ENCODE measurements at places on chromosomes 4 and X.

DNA sequence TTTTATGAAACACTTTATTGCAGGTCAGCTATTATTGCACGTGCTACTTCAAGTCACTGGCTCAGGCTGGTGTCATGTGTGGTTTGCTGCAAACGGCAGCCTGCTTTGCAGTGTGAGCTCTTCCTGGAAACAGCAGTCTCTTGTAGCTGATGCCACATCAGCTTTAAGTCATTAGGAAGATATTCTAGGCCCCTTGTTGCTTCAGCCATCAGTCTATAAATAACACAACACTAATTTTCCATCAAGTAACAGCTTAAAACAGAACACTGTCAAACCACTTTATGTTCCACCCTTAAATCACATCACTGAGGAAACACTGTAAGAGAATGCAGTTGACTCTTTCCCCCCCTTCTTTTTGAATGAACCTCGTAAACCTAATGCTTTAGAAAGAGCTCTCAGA, 93.8 kb downstream of the GATB start:
- no peak for DNase-seq

DNA sequence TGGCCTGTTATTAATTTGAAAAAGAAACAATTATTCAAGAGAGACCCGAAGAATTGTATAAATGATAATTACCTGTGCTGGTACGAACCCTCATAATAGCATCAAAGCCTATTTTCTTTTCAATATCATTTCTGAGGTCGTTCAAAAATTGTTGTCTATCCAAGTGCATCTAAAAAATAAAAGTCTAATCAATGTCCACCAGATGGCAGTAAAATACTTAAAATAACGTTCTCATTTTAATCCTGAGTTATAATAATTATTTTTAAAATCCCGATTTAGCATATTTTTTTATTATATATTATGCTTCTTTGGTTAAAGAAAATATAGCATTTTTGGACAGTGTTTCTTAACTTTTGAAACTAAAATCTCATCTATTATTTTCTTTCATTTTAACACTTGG, 55.7 kb downstream of the METTL14 start:
- no peak for DNase-seq

- DNase-seq, result no peak
Measured at GRCh38 chr4:97027728-97028410, 1115.4 kb downstream of the STPG2 start.

GRCh38 chrX:43589735-43590134, 66.4 kb upstream of the MAOA start:
- no peak for DNase-seq

DNA sequence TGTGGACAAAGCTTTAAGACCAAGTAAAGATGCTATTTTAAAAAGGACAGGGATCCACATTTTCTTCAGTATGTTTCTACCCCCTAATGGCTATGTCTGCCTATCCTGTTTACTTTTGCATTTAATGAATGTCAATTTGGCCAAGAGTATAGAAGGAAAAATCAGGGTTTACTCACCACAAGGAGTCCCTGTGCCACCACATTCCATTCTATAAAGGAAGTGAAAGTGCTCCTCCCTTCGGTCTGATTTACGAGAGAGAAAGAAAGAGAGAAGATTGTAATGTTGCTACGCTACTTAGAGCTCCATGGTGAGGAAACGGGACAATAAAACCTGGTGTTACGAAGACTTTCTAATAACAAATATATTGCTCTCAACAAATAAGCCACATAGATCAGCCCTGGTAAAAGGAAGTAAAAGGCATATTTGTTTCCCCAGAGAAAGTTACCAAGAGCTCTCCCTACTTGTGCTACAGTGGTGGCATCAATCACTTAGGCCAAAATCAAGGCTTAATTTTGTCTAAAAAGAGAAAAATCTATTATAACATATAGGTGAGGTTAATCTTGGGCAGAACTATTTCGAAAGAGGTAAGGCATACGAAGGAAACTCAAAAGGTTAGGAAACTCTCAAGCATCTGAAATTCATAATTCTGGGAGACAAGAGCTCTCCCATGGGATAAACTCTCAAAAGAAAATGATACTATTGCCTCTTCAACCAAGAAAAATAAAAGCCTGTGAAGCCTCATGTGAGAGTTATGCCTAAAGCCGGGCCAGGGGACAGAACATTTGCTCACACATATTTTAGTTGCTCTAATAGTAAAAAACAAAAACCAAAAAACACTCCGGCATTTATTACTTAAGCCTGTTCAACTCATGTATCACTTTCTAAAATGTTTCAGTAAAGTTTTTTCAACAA, 29.5 kb downstream of the TAPT1 start:
- DNase-seq, result no peak

DNA sequence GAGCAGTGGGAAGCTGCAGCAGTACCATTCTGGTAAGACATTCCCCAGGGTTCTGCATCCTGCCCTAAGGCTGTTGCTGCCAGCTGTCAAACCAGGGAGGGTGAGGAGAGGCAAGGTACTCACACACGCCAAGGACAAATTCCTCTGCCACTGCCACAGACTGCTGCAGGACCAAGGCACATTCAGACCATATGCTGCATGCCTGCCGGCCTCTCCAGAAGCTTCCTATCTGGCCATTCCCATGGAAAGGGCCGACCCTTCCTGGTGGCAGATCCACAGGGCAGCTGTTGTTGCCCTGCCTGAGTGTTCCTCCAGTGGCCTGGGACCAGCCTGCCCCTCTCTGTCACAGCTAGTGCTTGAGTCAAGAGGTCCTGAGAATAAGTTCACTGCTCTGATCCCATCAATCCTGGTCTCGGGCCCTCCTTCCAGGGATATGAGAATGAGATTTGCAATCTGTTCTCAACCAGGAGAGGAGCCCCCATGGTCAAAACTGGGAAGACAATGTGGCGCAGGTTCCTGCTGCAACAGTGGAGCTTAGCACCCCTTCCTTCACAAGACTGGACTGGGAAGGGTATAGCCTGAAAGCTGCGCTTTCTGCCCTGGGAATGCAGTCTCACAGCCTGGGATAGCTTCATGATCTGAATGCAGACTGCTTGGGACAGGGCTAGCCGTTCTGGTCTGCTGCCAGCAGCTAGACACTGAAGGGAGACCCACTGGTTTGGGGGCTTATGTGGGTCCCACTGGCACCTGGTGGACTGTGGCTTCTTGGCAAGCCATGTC, 342.5 kb upstream of the NDST3 start:
- no peak for DNase-seq

GRCh38 chr4:168931215-168931650, 78.8 kb downstream of the CBR4 start:
- no peak for DNase-seq

DNA sequence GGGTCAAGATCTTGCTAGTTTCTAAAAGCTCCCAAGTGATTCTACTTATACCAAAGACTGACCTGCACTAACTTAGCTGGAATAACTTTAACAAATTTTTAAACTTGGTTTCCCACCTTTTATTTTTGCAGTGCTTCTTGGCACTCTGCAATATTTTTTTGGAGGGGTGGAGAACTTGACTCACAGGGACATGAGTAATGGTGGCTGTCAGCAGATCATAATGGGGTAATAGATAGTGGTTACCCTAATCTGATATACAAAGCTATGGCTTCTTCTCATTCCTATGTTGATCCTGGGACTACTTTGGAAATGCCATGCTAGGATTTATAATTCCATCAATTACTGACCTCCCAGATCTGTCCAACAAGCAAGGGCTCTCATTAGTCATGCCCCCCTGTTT, 295.7 kb downstream of the GPAT3 start:
- DNase-seq, result no peak

DNA sequence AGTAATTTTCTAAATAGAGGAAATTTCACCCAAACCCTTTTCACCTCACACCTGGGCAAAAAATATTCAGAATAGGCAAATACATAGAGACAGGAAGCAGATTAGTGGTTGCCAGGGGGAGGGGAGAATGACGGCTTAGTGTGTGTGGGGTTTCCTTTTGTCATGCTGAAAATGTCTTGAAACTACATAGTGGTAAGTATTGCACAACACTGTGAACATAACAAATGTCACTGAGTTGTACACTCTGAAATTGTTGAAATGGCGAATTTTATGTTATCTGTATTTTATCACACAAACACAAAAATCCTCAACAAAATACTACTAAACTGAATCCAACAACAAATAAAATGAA, 60.7 kb upstream of the PLAC1 start:
- DNase-seq, result peak; percentile 19

DNA sequence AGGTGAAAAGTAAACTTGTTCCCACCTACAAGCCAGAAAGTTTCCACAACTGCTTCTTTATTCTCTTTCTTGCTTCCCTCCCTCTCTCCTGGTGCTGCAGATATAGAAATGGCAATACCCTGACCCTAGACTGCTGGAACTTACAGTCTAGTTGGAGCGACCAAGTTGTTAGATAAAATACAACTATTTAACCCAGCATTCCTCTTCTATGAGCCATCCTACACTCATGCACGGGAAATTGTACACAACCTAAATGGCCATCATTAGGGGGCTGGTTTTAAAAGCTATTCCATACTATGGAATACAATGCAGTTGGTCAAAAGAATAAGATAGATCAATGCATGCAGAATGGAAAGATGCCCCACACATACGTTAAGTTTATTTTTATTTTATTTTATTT, 41.1 kb downstream of the PJA1 start:
- no peak for DNase-seq

DNA sequence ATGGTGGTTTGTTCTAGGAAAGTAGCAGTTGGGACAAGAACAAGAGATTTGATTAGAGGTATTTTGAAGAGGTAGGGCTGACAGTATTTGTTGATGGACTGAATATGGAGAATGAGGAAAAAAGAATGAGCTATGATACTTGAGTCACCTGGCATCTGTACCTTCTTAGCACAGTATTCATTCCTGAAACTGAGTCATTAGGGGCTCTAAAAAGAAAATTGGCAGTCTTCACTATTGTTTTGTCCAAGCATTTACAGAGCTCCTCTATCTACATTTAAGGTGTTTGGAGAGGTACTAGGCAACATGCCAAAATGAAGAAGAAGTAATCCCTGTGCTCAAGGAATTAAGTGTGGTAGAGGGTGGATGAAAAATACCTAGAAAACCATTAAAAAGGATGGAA, 165.8 kb downstream of the SHROOM4 start:
- DNase-seq, result no peak

- no peak for DNase-seq
Measured at GRCh38 chr4:77121736-77122240, 35.2 kb upstream of the CCNG2 start.

- DNase-seq, result no peak
Measured at GRCh38 chrX:110021258-110022022, 18.5 kb downstream of the TMEM164 start.

DNA sequence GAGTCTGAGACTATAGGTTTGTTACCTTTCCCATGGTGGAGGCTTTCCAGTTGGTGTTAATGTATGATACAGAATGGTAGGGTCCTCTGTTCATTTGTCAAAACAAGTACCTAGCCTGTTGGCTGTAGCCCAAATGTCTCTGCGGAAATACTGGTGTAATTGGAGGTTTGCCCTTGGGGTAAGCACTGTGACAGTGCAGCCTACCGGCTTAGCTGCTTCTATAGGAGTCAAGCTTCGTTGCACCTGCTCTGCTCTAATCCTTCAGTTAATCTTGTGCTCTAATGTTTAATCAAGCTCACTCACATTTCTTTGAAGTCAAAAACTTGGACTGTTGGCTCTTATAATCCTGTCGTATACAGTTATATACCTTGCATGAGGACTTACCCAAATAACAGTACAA, 203.4 kb downstream of the CCNG2 start:
- DNase-seq, result no peak

GRCh38 chrX:70769659-70770227, 138.8 kb downstream of the TEX11 start:
- no peak for DNase-seq

GRCh38 chr4:66921433-66921832, 623.9 kb downstream of the CENPC start:
- DNase-seq, result no peak

GRCh38 chrX:29285664-29286063, 698.4 kb downstream of the IL1RAPL1 start:
- no peak for DNase-seq

- DNase-seq, result no peak
Measured at GRCh38 chrX:154785716-154786115, 19.6 kb downstream of the MPP1 start.

DNA sequence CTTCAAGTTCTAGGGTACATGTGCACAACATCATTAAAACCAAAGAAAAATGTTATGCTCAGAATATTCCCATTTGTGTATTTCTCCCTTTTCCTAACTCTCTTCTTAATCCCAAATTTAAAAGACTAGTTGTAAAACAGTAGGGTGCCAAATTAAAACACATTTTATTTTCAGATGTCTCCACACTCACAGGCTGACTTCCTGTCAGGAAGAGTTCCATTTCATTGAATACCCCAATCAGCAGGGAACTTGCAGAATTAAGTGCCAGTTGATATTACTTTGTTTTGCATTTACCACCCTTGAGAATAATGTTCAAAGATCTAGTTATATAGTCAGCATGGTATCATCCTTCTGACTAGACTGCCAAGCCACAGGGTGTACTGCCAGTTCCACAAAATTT, 207.9 kb downstream of the MAB21L2 start:
- no peak for DNase-seq

GRCh38 chr4:76799718-76800117, 98.2 kb downstream of the SOWAHB start:
- DNase-seq, result no peak

- no peak for DNase-seq
Measured at GRCh38 chr4:43766648-43767047, 682.0 kb downstream of the KCTD8 start.

DNA sequence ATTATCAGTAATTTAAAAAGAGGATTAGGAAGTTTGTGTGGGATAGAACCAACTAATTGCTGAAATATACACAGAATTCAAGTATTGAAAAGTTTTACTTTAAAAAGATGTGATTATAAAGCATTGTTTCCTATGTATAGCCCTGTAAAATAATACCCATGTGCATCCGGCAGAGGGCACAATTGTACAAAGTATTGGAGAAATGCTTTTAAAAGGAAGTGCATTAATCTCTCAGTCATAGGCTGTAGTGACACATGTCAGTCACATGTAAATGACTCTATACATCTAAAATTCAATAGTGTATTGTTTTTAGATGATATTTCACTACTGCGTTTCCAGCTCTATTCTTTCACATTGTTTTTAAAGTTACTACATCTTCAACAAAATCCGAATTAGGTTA, 9.7 kb upstream of the GEMIN8 start:
- peak; percentile 26 for DNase-seq

DNA sequence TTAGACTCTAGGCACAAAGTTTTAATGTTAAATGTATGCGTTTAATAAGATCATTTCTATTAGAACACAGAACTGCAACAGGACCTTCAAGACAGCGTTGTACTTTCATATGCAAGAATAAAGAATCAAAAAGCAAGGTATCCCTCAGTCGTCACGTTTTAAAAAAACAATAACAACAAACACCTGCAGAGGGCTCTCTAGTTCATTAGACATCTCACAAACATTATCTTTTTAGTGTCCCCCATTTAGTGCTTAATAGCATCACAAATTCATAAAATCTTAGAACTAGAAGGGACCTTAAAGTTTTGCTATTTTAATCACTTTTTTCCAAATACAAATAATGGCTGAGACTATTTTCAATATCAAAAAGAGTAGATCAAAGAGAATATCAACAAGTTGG, 236.6 kb downstream of the DCHS2 start:
- no peak for DNase-seq

- DNase-seq, result no peak
Measured at GRCh38 chr4:80208610-80209339, 11.5 kb downstream of the PRDM8 start.

Measured in stimulated activated CD4-positive, alpha-beta T cell treated with anti-CD3 and anti-CD28 coated beads, Interleukin-1b, Interleukin-23, amount 100 ng/mL, for 24 hours (primary cell).